ENCODE measurements at places on chromosomes 7 and 10. TPM values are rescaled to one million over a fixed set of nuclear protein-coding genes. Genes with fewer than 3 reads are reported as not detected.

NPY gene
- total RNA-seq: not detected

DNA sequence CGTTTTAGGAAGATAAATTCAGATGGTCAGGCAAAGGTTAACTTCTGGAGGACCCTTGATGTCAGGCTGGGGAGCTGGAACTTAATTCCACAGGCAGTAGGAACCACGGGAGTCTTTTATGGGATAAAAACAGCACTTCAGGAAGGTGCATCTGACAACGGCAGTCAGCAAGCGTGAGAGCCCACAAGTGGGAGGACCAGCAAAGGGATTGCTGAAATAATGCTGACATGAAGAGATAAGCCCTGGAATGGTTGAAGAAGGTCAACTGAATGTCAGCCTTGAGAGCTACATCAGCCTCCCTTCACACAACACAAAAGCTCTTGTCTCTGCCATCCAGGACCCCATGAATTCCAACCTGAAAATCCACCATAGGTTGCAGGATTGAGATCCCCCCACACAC, 138.8 kb downstream of the SORCS1 start:
- H3K27ac ChIP-seq: no peak overlapping the region
- H3K27me3 ChIP-seq: no peaks in the 10 kb centered on the region
- no peaks in the 10 kb centered on the region for H3K4me1 ChIP-seq
- no peak for DNase-seq

AKR1C4 gene
- not detected for total RNA-seq

DNA sequence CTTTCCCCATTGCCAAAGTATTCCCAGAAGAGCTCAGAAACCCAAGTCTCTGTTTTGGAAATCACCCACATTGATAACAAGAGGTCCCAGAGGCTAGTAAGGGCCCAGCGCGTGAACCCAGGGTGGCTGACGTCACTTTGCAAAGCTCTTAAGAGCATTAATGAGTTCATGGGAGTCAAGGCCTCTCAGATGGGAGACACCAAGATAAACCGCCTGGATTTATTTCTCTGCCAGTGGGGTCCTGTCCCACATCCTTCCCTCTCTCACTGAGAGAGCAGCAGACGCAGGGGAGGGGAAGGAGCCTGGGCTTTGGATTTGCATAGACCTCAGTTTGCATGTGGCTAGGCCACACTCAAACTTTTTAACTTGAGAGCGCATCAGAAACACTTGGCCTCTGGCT, 184.8 kb upstream of the PDE1C start:
- DNase-seq: no peak
- H3K36me3 ChIP-seq: no peaks in the 10 kb centered on the region
- no peak overlapping the region for H3K4me3 ChIP-seq
- peaks cover 20% of the 10 kb centered on the region for H3K27me3 ChIP-seq
- H3K27ac ChIP-seq: no peak overlapping the region
- H3K4me1 ChIP-seq: no peaks in the 10 kb centered on the region

DNA sequence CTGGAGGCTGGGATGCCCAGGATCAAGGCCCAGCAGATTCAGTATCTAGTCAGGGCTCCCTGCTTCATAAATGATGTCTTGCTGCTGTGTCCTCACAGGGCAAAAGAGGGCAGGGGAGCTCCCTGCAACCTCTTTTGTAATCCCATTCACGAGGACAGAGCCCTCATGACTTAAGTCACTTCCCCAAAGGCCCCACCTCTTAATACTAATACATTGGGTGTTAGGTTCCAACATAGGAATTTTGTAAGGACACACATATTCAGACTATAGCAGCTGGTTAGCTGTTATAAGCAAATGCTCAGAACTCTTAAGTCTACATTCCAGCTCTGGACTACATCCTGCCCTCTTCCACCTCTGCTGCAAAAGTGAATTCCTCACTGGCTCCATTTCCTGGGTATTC, 63.0 kb downstream of the VOPP1 start:
- peak overlapping the region; percentile 42 for H3K27ac ChIP-seq
- H3K36me3 ChIP-seq: peaks cover 10% of the 10 kb centered on the region
- no peaks in the 10 kb centered on the region for H3K27me3 ChIP-seq
- no peak for DNase-seq
- peaks cover 39% of the 10 kb centered on the region for H3K4me1 ChIP-seq
- no peak overlapping the region for H3K4me3 ChIP-seq

CRHR2 gene
- total RNA-seq: not detected

Data from osteocyte (in vitro differentiated cells).